Gastroesophageal sphincter (tissue), 4 donors: ENCODE measurements at places on chromosomes 7 and 10.

DNA sequence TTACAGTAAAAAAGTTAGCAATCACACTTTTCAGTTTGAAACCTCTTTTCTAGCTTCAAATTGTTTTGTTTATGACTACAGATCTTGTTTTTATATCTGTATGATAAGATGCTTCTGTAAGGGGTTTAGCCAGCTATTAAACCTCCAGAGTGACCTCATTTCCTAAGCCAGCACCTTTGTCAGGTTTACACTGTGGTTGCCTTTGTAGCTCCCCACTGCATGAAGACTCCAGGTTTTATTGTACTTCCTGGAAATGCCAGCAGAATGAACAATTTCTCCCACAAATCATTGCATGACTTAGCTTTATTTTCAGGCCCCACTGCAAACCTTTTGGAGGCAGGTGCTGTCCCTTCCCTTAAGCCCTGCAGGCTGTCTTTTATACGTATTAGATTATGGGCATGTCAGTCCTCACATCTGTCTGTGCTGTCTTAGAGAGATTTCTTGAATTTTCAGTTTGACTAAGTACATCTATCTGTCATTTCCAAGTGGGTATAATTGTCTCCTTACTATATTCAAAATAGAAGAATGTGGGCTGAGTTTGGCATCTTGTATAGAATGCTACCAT, 8.2 kb upstream of the AGR3 start:
- ATAC-seq: no peak

GRCh38 chr7:130410868-130411541, 29.8 kb downstream of the CEP41 start:
- no peak for ATAC-seq

GRCh38 chr10:91909117-91909677, at the start of gene FGFBP3:
TSS of gene FGFBP3 (minus strand) at chr10:91909486. CDS start at chr10:91908969, 517 bp downstream.
- peak; percentile 10 for ATAC-seq

DNA sequence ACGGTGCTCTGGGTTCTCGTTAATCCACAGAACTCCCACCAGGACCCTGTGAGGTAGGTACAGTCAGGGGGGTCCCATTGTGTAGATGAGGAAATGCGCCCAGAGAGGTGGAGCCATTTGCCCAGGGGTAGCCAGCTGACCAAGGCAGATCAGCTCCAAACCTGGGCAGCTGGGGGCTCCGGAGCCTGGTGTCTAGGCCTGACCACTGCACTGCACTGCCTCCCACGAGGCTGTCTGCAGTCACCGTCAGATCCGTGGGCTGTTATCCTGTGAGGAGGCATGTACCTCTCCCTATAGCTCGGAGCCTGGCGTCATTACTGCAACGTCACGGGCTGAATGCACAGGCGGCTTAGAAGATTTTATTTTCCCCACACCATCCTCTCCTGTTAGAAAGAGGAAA, 411.8 kb upstream of the FOXK1 start:
- no peak for ATAC-seq

GRCh38 chr7:134709197-134709596, 62.5 kb downstream of the BPGM start:
- ATAC-seq: no peak

GRCh38 chr10:128101901-128102300, 24.3 kb downstream of the MKI67 start:
- no peak for ATAC-seq

DNA sequence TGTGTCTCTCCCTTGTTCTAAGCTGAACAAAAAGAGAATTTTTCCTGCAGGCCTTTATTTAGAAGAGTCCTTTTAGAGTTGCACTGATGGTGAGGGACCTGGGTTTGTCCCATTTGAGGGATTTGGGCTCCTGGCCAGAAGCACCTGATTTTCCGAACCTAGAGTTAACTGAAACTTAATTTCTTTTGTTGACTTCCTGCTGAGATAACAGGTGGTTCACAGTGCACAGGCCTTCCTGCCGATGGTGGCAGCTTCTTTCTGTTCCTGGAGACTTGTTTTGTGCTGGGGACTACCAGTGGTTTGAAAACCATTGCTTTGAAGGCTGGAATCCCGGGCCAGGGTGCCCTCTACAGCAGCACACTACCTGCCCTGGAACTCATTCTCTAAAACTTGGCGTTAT, 99.2 kb downstream of the SUGCT start:
- no peak for ATAC-seq

GRCh38 chr10:105068497-105068896, 427.4 kb downstream of the SORCS3 start:
- no peak for ATAC-seq
